Activated CD4-positive, alpha-beta T cell treated with anti-CD3 and anti-CD28 coated beads, Interleukin-2, amount 10 ng/mL, durations not matched to agents 7 days and 5 days (primary cell): ENCODE measurements at places on chromosomes 11 and 22. TPM values are rescaled to one million over a fixed set of nuclear protein-coding genes. Genes with fewer than 3 reads are reported as not detected.

CARD18 gene
- not detected for total RNA-seq

TEX12 gene
- 0.20 TPM for total RNA-seq

CARNS1 gene
- total RNA-seq, result 1.9 TPM

APOA5 gene
- total RNA-seq, result not detected

KIAA0930 gene
- total RNA-seq, result 13.3 TPM

OR2AT4 gene
- not detected for total RNA-seq

ATP6V1E1 gene
- 89.9 TPM for total RNA-seq

SLC22A8 gene
- total RNA-seq, result not detected

MYH9 gene
- 881 TPM for total RNA-seq

NNMT gene
- total RNA-seq, result not detected

CASP4 gene
- total RNA-seq, result 135 TPM

GDPD4 gene
- not detected for total RNA-seq

APOBEC3F gene
- 33.8 TPM for total RNA-seq

FGF4 gene
- not detected for total RNA-seq

SNX32 gene
- 2.2 TPM for total RNA-seq

CLCF1 gene
- total RNA-seq, result 0.10 TPM

TRAPPC4 gene
- 58.5 TPM for total RNA-seq

SMC1B gene
- 0.58 TPM for total RNA-seq

OR10V1 gene
- not detected for total RNA-seq

ALDH3B1 gene
- total RNA-seq, result not detected

SSH3 gene
- 9.6 TPM for total RNA-seq

OR10A6 gene
- not detected for total RNA-seq

MAJIN gene
- total RNA-seq, result 0.54 TPM
